ENCODE measurements at places on chromosomes 12 and 14. TPM values are rescaled to one million over a fixed set of nuclear protein-coding genes. Genes with fewer than 3 reads are reported as not detected.

- no peak for DNase-seq
Observed at GRCh38 chr14:52683985-52684520, 11.3 kb downstream of the ERO1A start.

GRCh38 chr14:79840103-79840502, 371.2 kb downstream of the DIO2 start:
- DNase-seq = no peak

DNA sequence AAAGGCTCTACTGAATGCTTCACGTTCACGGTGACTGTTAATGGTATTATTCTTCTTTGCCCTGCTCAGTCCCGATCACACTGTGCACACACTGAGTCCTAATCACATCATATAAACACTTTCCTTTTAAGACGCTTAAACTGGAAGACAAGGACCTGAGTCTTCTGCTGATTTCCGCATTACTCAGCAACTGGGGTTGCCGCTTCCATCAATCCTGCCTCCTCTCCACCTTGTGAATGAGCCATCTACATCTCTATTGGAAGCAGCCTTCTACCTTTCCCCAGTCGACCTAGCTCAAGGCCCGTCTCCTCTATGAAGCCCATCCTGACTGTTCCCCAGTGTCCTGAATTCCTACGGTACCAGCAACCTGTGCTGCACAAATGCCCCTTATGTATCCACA, 104.7 kb downstream of the NCOR2 start:
- no peak for DNase-seq

DNA sequence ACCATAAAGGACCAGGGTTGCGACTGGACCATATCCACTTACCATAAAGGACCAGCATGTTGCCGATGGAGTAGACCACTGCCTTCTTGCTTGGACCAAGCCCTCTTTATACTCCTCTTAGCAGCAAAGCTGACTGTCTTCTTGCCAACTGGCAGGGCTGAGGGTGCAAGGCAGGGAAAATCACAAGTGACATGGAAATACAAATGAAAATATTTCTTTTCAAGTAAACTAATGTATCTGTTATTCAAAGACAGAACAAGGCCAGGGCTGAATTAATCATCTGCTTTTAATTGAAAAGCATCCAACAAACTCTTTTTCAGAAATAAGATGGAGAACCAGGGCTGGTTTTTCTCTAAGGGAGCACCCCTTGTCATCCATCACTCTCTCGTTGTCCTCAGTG, at the start of gene CELA1:
TSS of gene CELA1 (minus strand) at position 99 of the 400 bp plus-strand sequence. CDS start at position 58, 41 bp downstream.
- no peak for DNase-seq

GRCh38 chr12:56670836-56671235, 17.2 kb downstream of the PTGES3 start:
- no peak for DNase-seq

- no peak for DNase-seq
Observed at GRCh38 chr12:93745286-93745685, 68.1 kb downstream of the CRADD start.

- DNase-seq = no peak
Observed at GRCh38 chr12:76142305-76142704, 57.8 kb upstream of the NAP1L1 start.

GRCh38 chr12:49039421-49040363, 20.9 kb downstream of the KMT2D start:
- DNase-seq = no peak

GRCh38 chr14:53570411-53571387, 385.9 kb downstream of the BMP4 start:
- DNase-seq = no peak

- no peak for DNase-seq
Observed at GRCh38 chr12:10122689-10123088, 7.3 kb downstream of the CLEC7A start.

GRCh38 chr12:26135010-26135420, 10.2 kb upstream of the BHLHE41 start:
- DNase-seq = peak; percentile 72

DNA sequence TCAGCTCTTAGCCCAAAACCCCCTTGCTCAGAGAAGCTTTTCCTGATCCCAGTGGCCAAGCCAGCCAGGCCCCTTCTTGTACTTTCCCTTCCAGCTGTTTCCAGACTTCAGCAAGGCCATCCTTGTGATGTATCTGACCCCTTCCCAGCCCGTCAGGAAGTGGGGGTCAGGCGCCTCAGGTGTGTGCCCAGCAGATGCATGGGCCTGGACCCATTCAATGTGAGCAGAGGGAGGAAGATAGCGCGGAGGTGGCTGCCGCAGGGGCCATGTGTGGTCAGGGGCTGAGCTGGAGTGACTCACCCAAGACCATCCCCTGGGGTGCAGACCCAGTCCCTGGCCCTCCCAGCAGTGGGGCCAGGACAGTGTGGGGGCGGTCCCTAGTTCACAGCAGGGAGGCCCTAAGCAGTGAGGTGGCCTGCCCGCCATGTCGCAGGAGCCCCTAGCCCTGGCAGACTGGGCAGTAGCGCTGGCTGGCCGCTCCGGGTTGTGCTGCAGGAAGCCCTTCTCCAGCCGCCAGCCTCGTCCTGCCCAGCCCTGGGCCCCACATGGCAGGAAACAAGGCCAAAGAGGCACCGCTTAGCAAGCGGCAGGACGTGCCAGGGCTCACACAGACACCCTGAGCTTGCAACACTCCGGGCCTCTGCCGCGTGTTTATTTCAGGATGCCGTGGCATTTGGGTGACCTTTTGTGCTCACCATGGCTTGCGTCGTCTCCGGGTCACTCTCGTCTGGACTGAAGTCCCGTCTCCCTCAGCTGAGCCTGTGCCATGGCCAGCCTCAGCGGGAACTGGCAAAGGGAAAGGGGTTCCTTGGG, 12.0 kb downstream of the ADSS1 start:
- DNase-seq = peak; percentile 81

DNA sequence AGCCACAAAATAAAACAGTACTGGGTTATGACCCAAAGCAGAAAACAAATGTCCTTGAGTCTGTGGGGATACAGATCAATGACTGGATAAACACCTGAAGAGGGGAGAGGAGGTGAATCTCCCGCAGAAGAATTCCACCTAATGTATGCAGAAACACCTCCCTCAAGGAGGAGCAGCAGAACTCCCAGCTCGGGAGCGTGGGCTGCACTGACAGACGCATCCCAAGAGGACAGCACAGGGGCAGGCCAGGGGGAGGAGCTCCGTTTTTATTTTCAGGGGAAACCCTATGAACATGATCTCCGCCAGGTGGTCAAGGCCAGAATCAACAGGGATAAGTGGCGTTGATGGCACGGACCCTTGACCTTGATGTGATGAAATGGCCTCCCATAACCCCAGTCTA, 41.8 kb upstream of the PPP2R5C start:
- no peak for DNase-seq

GRCh38 chr12:121788176-121788818, 5.2 kb downstream of the RHOF start:
- no peak for DNase-seq

DNA sequence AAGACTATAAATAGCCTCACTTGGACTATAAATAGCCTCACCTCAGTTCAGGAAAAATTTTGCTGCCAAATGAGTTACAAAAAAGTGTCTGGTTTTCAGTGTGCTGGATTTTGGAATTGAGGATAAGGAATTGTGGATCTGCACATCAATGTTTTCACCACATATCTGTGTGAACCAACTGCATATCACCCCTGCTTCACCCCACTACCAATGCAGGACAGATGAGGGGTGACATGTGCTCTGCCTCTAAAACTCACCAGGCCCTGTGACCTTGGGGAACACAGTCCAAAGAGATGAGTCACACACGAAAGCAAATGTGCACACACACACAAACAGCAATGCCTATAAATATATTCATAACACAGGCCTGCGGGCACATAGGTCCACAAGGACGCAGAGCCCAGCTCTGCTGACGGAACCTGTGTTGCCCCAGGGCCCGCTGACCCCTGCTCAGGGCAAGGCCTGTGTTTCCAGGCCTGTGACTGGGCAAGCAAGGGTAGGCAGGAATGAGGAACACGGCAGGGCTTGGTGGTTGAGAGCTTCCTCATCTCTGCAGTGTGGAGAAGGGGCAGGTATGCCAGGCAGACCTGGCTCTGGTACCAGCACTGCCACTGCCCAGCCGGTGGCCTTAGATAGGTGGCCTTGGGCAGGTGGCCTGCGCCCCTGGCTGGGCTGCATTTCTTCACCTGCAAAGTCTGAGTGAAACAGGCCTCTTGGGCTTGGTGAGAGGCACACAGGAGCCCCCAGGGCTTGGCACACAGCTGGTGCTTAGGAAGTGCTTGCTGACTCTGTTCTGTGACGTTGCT, 82.4 kb downstream of the ARL6IP4 start:
- peak; percentile 72 for DNase-seq

DNA sequence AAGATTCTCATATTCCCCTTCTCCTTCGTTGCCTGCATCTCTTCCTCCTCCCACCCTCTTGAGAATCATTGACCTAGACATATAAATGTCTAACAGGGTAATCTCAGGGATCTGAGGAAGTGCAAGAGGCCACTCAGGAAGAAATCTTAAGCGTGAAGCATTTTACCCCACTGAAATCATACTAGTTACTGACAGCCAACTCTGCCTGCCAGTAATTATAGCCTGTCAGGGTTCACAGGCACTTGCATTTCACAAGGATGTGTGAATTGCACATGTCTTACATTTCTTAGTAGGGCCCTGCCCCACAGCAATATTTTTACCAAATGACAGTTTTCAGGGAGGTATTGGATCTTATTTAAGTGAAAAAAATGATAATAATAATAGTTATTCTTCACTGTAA, 127.2 kb downstream of the SLC15A5 start:
- no peak for DNase-seq

GRCh38 chr12:124684496-124684895, 117.1 kb upstream of the NCOR2 start:
- peak; percentile 71 for DNase-seq

GRCh38 chr14:73245480-73246325, 8.4 kb downstream of the PAPLN start:
- DNase-seq = no peak

DNA sequence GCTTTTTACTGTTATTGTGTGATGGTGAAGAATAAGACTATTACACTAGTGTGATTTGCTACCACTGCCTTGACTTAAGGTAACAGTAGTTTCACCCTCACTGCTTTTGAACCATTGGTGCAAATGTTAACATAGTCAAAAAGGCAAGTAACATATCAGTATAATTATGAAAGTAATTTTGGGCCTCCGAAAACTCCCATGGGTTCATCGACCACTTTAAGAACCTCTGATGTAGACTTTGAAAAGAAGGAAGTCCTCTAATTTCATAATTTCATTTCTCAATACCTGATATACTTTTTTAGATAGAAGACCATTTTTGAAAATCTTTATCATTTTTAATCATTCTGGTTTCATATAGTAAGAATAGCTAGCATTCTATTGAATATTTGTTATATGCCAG, 57.7 kb downstream of the ETNK1 start:
- DNase-seq = no peak

DNA sequence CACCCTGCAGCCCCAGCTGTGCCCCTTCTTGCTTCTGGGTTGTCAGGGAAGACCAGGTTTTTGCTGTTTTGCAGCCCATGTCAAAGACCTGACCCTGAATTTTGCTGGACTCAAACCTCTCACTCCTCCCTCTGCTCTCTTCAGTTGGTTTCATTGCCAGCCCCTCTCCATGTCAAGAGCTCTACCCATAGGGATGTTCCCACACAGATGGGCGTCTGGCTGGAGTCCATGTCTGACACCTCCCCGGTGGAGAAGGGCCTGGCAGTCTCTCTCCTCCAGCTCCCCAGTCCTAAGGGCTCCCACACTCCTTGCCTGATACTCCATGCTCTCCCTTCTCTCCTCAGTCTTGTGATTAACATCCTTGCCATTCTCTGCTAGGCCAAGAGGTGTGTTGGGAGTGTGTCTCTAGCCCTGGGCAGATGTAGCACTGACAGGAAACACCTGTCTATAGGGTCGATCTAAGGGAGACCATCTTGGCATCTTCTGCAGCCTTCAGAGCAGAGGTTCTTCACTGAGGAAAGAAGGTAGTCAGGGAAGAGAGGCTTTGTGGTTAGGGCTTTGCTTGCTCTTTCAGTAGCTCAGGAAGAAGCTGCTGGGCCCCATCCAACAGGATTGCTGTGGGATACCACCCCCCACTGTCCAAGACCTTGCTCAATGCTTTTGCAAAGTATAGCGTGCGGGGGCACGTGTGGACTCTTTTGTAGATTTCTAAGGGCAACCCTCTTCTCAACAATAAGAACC, 4.7 kb downstream of the ASIC1 start:
- DNase-seq = no peak

DNA sequence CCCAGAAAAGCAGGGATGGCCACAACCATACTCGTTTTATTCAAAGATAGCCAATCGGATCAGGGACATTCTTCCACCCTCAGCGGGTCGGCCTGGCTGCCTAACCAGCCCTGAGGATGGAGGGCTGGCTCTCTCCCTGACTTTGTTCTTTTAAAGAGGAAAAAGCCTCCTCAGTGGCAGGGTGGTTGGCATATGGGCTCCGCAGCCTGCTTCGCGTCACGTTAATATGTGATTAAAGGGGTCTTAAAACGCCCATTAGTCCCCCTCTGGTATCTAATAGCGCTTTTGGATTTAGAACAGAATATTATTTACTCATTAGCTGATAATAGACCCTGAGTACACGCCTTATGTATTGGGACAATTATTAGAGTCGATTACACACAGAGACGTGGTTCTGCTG, 199.4 kb downstream of the PHETA1 start:
- DNase-seq = no peak

DNA sequence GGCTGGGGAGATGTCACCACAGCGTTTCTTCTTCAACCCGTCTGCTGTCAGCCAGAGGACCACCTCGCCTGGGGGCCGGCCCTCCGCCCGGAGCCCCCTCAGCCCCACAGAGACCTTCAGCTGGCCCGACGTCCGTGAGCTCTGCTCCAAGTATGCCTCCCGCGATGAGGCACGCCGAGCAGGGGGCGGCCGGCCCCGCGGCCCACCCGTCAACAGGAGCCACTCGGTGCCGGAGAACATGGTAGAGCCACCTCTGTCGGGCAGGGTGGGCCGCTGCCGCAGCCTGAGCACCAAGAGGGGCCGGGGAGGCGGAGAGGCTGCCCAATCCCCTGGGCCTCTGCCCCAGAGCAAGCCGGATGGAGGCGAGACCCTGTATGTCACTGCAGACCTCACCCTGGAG, 38.8 kb downstream of the PLEKHG3 start:
- no peak for DNase-seq

DNA sequence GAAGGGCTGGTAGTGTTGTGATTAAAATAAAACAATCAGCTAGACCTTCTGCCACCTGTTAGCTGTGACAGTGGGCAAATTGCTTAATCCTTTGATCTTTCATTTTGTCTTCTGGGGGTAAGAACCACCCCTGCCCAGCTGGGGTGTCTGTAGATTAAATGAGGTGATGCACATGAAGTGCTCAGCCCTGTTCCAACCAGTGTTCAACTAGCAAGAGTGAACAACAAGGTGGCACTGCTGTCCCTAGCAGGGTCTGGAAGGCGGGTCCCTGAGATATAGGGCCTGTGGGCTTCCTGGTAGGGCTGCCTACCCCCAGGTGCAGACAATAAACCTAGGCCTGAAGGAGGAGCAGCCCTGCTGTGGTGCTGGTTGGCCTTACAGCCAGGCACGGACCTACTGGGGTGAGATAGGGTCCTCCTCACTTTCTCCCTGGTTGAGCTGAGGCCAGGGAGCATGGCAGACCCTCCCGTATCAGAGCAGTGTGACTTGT, 60.6 kb downstream of the ARL6IP4 start:
- DNase-seq = no peak

BRI3BP gene
- 3.8 TPM for total RNA-seq

PLEKHH1 gene
- total RNA-seq = 49.1 TPM

GRIN2B gene
- total RNA-seq = 1.8 TPM

CHST11 gene
- total RNA-seq = 36.9 TPM

HOXC4 gene
- 3.0 TPM for total RNA-seq

MANSC1 gene
- 24.7 TPM for total RNA-seq

ZNF84 gene
- total RNA-seq = 37.2 TPM

B4GALNT1 gene
- total RNA-seq = 3.2 TPM

DBX2 gene
- 2.5 TPM for total RNA-seq

KRT77 gene
- 0.74 TPM for total RNA-seq

SMCO3 gene
- total RNA-seq = not detected
